ENCODE measurements at places on chromosomes 13 and 19.

GRCh38 chr13:47898080-47898479 lies 103.0 kb downstream of the SUCLA2 start:
- DNase-seq: no peak

DNA sequence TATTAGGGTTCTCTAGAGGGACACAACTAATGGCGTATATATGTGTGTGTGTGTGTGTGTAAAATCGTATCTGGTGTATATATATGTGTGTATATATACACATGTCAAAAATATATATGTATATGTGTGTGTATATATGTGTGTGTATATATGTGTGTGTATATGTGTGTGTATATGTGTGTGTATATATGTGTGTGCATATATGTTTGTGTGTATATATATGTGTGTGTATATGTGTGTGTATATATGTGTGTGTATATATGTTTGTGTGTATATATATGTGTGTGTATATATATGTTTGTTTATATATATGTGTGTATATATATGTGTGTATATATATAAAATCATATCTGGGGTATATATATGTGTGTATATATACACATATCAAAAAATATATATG lies 5.4 kb upstream of the LILRB5 start:
- no peak for DNase-seq

- no peak for DNase-seq
These were observed 350.9 kb downstream of the FOXO1 start for GRCh38 chr13:40315416-40316064.

GRCh38 chr19:16897029-16897855 lies 8.4 kb downstream of the F2RL3 start:
- peak; percentile 99 for DNase-seq

DNA sequence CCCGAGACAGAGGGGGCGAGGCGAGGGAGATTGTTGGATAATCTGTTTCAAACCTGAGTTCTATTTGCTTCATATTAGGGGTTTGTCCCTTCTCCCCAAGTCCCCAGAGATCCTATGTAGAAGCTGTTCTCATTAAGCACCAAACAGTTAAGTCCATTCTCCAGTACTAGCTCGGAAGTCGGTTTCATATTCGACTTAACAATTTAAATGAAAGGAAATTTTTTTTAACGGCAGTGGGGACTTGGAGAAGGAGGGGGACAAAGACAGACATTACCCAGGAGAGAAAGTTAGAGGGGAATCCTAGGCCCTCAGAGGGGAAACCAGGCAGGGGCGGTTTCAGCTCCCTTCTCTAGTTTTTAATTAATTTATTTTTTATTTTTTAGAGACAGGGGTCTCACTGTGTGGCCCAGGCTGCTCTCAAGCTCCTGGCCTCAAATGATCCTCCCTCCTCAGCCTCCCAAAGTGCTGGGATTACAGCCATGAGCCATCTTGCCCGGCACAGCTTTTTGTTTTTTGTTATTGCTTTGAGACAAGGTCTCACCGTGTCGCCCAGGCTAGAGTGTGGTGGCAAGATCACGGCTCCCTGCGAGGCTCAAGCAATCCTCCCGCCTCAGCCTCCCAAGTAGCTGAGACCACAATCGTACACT lies 13.7 kb upstream of the TLE2 start:
- DNase-seq: no peak

DNA sequence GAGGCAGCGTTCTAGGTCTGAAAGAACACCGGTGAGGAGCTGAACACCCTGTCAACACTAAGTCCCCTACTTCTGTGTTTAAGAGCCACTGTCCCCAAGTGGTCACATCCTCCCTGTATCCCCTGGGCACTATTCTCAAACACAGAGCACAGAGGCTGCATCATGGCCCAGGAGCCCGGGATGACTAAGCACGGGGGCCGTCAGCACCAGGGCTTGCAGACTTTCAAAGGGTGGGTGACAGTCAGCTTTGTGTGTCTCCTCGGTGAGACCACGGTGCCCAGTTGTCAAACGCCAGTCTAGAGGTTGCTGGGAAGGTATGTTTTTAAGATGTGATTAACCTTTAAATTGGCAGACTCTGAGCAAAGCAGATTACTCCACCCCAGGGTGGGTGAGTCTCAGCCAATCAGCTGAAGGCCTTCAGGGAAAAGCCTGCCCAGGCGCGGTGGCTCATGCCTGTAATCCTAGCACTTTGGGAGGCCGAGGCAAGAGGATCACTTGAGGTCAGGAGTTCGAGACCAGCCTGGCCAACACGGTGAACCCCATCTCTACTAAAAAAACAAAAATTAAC lies 8.0 kb downstream of the MAP2K2 start:
- no peak for DNase-seq

- DNase-seq: no peak
These were observed 96.1 kb downstream of the WTIP start for GRCh38 chr19:34577531-34578101.

DNA sequence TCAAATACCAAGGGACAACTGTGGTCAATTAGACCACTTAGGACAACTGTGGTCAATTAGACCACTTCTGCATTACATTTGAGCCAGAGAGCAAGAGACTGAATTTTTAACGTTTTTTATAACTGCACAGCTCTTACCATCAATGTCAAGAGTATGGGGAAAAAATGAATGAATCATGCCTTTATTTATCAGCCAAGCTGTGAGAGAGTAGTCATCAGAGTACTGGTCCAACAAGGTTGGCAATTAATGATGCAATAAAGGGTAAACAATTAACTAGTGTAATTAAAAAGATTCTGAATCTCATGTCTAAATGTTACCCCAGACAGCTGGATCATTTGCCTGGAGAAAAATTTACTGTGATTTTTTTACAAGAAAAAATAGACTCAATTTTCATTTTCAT lies 381.1 kb downstream of the LIG4 start:
- no peak for DNase-seq

- DNase-seq: no peak
These were observed 1.6 kb upstream of the BBC3 start for GRCh38 chr19:47232422-47233211.
